ENCODE measurements at places on chromosomes 4 and X.

GRCh38 chr4:37780444-37781130 lies 45.9 kb upstream of the PGM2 start:
- no peak for DNase-seq

- no peak for DNase-seq
Measured at GRCh38 chr4:20299515-20299914, 47.8 kb downstream of the SLIT2 start.

- DNase-seq: no peak
Measured at GRCh38 chrX:19193565-19193964, 71.3 kb upstream of the ADGRG2 start.

DNA sequence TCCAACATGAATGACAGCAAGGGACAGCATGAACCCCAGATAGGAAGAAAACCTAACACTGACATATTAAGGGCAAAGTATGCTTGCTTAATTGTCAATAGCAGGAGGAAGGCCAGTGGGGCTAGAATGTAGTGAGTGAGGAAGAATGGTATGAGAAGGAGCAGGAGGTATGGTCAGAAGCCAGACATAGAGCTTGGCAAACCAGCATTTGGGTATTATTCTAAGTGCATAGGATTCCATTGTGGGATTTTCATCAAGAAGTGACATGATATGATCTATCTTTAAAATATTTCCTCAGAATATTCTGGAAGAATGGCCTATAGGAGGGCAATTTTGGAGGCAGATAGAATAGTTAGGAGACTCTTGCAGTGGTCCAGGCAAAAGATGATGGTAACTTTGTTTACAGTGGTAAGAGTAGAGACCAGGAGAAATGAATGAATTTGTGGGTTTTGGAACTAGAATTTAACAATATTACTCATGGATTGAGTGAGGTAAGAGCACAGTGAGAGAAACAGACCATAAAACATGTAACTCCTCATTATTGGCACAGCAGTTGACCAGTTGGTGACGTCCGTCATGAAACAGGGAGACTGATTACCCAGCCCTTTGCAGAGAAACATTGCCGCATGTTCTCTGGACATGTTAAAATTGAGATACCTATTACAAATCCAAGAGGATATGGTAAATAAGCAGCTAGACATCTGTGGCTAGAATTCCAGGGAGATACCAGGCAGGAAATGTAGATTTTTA lies 246.5 kb upstream of the HS3ST1 start:
- DNase-seq: no peak

GRCh38 chr4:85005865-85006377 lies 39.4 kb upstream of the WDFY3 start:
- DNase-seq: no peak

DNA sequence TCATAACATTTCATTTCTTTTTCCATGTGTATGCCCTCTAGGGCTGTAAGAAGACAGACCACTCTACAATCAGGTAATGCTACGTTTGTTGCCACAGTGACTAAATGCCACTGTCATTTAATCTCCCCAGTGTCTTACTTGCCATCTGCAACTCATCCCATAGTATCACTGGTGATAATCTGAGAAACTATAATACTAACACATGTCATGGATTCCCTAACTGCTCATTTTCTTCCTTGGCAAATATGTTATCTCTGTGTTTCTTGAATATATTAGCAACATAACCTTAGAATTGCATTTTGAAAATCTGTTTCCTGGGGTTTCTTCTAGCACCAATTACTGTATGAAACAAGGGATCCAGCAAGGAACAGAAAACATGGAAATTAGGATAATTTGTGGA lies 6.1 kb downstream of the F8A1 start:
- no peak for DNase-seq

- no peak for DNase-seq
Measured at GRCh38 chr4:6405397-6405706, 67.1 kb downstream of the PPP2R2C start.

- DNase-seq: no peak
Measured at GRCh38 chr4:42711496-42711895, 54.6 kb upstream of the ATP8A1 start.

DNA sequence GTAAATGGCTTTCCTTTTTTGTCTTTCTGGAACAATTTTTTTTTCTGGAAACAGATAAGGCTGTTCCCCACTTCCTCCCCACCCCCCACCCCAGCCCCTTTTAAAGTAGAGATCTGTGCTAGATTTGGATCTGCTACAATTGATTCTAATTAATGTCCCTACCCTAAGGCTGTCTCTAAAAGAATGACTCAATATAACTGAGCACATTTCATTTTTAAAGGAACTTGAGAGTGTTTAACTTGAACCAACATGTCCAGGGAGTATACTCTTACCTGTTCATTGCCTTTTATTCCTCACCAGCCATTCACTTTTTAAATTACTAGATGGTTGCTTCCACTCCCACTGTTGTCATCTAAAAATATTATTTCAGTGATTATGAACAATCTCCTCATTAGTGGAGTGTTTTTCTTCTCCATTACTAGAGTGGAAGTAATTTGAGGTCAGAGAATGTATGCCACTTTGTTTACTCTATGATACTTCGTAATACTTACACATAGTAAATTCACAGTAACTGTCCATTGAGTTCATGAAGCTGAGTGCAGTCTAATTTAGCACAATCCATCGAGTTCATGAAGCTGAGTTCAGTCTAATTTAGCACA lies 14.1 kb upstream of the CNOT6L start:
- DNase-seq: no peak

GRCh38 chrX:27863809-27864208 lies 56.0 kb downstream of the MAGEB10 start:
- no peak for DNase-seq

DNA sequence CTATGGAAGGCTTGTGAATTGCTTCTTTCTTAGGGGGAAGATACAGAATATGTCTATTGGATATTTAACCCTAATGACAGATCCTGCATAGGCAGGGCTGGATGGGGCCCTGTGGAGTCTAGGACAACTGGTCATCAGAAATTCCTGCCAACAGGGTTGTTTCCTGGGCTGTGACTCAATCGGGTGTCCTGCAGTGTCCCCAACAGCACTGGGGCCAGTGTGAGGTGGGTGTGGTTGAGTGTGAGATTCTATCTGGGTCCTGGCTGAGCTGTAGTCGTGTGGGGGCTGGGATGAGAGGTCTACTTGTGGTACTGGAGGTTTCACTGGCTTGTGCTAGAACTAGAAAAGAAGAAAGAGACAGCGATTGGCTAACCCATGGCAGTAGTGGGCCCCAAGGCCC lies 87.3 kb upstream of the WDR1 start:
- DNase-seq: no peak

- DNase-seq: no peak
Measured at GRCh38 chr4:89000844-89001360, 56.1 kb downstream of the FAM13A start.

DNA sequence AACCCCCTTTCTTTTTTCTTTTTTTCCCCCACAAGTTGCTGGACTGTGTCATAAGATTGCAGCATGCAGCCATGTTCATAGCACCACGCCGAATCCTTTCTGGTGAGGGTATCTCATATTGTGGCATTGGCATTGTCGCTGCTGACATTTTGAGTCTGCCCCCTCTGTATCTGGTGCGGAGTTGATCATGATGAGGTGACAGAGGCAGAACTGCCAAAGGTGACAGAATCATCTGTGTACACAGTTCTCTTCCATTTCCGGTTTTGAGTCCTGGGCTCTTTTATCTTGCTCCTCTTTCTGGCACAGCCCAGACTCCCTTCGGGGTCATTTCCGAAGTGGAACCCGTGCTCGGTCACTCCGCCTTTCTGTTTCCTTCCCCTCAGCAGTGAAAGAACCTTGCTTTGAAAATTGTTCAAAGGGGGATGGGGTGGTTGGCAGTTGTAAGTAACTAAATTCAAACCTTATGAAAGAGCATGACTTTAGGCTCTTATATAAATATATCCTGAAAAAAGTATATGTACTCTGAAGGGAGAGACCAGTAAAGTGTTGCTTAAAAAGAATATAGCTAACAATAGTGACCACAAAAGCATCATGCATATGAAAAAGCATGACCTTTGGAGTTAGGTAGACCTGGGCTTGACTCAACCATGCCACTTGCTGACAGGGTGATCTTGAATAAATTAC lies 55.0 kb upstream of the BMP2K start:
- DNase-seq: no peak

- no peak for DNase-seq
Measured at GRCh38 chr4:25984266-25984665, 70.2 kb downstream of the SMIM20 start.

GRCh38 chr4:663438-664428 lies 10.3 kb downstream of the ATP5ME start:
- no peak for DNase-seq

GRCh38 chr4:52836678-52837077 lies 25.4 kb upstream of the RASL11B start:
- no peak for DNase-seq

DNA sequence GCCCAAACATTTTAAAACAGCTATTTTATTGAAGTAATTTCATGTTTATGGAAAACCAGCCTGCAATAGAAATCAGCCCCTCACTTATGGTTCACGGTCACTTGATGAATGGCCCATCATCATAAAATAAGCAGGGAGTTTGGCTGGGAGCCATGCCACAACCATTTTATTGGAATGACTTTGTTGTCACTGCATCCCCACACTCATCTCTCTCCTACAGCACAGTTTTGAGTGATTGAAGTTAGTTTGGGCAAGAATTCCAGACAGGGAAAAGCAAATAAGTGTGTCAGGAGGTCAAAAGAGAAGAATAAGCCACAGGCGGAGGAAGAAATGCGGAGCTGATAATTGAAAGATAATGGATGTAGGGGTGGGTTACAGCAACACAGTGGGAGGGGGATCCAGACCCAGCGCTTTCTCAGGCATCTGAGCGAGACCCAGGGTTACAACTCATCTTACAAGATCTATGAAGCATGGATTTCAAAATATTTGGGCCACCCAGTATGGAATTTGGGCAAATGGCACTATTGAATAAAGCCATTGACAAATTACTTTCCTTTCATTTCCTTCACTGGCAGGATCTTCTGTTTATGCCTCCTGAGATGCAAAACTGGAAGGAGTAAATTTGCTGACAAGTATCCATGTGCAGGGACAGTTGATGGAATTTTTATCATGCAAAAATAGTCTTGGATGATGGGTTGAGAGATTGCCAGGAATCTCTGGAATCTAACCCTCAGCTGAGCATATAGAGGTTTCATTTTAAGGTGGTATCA lies 100.8 kb downstream of the SHROOM3 start:
- DNase-seq: no peak

GRCh38 chr4:38500433-38500832 lies 163.6 kb upstream of the KLF3 start:
- no peak for DNase-seq

- no peak for DNase-seq
Measured at GRCh38 chr4:158080354-158080753, 92.5 kb downstream of the GASK1B start.

DNA sequence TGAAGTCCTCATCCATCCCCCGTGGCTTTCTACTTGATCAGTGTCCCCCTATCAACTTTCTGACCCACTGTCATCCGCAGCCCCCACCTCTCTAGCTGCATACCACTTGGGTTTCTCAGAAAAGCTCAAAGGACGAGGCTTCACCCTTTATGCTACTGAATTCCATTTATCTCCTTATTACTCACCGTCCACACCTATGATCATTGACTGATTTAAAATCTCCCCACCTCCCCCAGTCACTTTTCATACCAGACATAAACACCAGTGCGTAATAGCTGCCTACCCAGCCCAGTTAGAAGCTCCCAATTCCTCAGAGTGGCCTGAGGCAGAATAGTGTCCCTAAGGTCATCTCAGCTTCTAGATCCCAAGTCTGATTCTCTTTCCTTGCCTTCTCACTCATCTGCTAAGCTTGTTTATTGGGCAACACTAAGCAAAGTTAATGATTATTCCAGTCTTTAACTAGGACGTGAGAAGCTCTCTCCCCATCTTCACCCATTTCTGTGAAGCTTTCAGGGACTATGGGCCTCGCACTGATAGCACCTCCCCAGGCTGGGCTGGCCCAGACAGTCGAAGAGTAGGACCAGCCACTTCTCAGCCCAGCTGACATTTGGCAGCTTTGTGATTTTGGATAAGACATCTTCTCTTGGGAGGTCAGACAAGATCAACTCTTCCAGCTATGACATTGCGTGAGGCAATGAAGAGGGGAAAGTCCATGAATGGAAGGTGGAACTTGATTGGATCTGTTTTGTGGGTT lies 7.2 kb upstream of the DDX60L start:
- no peak for DNase-seq

DNA sequence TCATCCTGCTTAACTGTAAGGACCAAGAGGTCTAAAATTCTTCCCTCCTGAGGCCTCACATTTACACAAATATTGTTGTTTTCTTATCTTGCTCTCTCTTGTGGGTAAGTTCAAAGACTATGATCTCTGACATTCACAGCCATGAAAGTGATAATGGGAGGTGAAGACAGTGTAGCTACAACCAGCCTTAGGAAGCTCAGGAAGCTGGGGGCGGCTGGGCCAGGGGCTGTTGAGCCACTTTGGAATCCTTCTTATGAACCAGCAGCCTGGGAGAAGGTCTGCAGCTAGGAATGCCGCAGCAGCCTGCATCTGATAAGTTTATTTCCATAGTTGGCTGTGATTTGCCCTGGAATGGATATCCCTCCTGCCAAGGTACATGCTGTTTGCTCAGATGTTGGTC lies 316.2 kb downstream of the STIM2 start:
- no peak for DNase-seq

GRCh38 chr4:165326831-165327210 lies 648 bp upstream of the MSMO1 start:
- no peak for DNase-seq

- peak; percentile 13 for DNase-seq
Measured at GRCh38 chr4:111641813-111642579, 503.3 kb upstream of the FAM241A start.

GRCh38 chr4:183532821-183533220 lies 28.0 kb downstream of the ING2 start:
- no peak for DNase-seq

- DNase-seq: no peak
Measured at GRCh38 chr4:6876440-6876839, 33.2 kb upstream of the TBC1D14 start.

GRCh38 chrX:124015721-124016120 lies 54.2 kb downstream of the STAG2 start:
- no peak for DNase-seq

DNA sequence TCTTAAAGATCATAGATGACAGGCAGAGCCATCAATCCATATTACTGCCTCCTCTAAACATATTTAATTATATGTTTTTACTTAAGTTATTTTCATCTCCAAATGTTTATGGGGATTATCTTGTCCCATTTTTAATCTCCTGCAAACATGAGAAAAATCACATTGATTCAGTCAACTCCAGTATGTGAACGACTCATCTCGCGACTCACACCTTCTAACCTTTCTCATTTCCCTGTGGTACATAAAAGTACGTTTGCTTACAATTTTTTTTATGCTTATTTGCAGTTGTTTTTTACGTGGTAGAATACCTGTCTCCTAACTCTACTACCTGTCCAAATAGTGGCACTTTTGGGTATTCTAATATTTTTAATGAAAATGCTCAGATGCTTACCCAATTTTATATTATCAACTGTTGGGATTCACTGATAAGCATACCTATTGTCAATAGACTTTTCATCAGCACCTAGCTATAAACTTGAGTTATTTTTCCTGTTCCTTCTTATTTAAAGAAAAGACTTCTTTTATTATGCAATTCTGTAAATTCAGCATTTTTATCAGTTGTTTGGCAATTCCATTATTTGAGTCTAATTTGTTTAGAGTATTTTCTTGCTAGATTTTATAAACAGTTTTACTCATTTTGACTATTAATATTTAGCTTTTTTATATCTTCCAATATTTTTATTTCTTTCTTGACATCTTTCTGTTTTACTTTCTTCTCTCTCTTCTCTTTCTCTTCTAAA lies 276.6 kb downstream of the ANK2 start:
- no peak for DNase-seq
